Stimulated activated CD4-positive, alpha-beta T cell treated with anti-CD3 and anti-CD28 coated beads, Interleukin-12 subunit alpha, Interleukin-12 subunit beta, amount 100 ng/mL, for 4 hours (primary cell): ENCODE measurements at places on chromosomes 1 and 21.

DNA sequence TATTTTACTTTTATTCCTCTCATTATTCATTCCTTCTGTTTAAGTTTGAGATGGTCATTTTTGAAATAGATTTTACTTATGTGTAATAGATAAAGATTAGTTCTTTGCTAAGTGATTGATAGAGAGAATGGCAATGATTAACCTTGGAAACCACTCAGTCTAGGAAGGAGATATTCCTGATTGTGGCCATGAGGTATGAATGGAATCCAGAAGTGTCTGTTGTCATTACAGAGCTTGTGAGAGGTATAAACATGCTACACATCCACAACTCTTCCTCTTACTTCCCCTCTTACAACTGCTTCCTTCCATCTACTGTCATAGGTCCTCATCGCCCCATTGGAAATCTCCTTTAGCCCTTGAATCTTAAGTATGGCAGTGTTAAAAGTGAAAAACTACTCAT lies 988.8 kb upstream of the B3GALT2 start:
- DNase-seq, result no peak

GRCh38 chr1:8197493-8198282 lies 120.2 kb upstream of the SLC45A1 start:
- no peak for DNase-seq

GRCh38 chr1:3463013-3463385 lies 8.5 kb downstream of the ARHGEF16 start:
- no peak for DNase-seq

GRCh38 chr1:232507571-232507970 lies 122.4 kb downstream of the SIPA1L2 start:
- no peak for DNase-seq

- DNase-seq, result no peak
These were observed 10.1 kb downstream of the IFNAR1 start for GRCh38 chr21:33334824-33335223.

- DNase-seq, result no peak
These were observed 26.8 kb downstream of the UMODL1 start for GRCh38 chr21:42097860-42098454.

GRCh38 chr1:8903908-8904650 lies 25.6 kb upstream of the ENO1 start:
- no peak for DNase-seq

- no peak for DNase-seq
These were observed 10.4 kb downstream of the C1orf226 start for GRCh38 chr1:162391790-162392563.
